ENCODE measurements at places on chromosomes 1 and 21.

DNA sequence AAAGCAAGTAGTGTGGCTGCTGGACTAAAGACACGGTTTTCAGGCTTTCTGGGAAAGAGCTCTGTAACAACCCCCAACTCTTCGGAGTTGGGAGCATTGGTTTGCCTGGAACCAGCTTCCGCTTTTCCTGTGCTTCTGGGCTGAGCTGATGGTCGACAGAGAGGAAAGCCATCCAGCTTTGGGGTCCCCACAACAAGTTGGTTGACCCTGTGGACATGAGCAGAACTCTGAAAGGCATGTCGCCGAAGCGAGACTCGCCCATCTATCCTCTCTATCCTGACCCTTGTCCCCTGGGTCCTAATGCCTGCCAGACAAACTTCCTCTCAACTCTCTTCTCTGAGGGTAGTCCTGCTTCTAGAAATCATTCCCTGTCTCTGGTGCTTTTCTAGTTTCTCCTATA, 31.9 kb upstream of the FCGR2A start:
- DNase-seq = no peak

DNA sequence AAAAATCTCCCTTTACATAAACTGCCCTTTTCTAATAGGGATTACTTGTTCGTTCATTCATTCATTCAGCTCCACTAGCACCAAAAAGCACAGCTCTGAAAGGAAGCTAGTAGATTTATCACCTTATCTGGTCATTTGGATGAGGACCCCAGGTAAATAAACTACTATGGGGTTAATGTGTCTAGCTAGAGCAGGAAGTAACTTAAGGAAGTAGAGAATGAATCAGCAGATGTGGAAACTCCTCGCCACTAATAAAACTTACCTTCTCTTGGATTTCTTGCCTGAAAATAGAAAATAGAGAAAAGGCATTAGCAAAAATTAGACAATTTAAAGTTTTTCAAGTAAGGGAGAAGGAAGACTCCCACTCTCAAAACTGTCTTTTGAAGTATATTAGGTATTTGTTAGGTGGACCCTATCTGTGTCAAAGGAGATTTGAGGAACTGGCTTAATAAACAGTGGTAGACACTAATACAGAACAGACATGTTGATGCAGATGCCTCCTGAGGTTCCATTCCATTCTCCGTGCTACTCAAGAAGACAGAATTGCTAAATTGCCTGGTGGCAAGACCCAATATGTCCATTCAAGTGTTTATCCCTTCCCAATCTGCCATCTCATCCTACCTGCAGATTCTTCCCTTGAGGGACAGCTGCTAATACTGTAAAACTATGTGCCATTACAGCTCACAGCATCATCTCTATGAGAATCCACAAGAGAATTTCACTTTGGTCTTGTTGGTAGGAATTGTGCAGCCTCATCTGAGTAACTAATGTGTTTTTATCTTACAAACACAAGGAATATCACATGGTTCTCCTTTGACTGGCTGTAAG, 14.9 kb downstream of the SELL start:
- no peak for DNase-seq

- DNase-seq = no peak
These were observed 295.2 kb downstream of the NEGR1 start for GRCh38 chr1:71987181-71987580.

DNA sequence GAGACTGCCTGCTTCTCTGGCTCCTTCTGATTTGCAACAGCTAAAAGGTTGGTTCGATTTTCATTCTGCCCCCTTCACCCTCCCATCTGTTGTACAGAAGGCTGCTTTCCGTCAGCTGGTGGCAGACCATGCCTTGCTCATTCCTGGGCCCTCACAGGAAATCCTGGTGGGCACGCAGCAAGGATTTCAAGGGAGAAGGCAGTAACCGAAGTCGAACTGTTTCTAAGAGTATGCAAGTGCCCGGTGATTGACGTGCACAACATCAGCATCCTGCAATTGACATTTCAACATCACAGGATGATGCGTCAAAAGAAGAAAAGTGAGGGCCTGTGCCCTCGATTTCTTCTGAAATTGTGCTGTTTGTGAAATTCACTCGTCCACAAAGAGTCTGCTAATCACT, 83.8 kb downstream of the PLPP3 start:
- DNase-seq = no peak

DNA sequence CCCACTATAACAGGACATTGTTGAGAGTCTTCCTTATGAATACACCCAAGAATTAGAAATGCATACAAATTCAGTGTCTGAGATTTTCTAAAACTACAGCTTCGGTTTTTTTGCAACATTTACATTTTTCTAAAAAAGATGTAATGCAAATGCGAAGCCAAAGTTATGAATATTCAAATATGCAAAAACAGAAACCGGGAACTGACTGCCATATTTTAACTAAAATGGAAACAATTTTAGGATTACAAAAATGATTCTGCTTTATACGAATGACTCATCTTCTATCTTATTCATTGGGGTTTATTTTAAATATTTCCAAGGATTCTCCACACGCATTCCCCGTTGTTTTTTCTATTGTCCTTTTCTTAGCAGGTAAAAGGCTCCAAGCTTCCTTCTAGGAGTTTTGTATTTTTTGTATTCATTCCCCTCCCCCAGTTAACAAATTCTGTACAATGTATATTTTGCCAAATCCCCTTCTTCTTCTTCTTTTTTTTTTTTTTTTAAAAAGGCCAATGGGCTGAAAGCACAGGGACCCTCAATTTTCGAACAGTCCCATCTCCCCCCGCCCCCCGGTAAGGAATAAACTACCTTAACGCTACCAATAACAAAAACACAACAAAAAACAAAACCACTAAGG, 1.0 kb downstream of the ARPC5 start:
- DNase-seq = no peak

GRCh38 chr1:4149831-4150230, 249.8 kb upstream of the C1orf174 start:
- DNase-seq = no peak

DNA sequence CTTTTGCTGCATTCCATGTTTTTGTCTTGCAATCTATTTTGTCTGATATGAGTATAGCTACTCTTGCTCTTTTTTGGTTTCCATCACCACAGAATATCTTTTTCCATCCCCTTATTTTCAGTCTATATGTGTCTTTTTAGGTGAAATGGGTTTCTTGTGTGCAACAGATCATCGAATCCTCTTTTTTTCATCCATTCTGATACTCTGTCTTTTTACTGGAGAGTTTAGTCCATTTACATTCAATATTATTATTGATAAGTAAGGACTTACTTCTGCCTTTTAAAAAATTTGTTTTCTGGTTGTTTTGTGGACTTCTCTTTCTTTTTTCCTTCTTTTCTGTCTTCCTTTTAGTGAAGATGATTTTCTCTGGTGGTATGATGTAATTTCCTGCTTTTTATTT, 64.6 kb upstream of the CD55 start:
- no peak for DNase-seq

GRCh38 chr1:55309053-55309452, 93.9 kb upstream of the USP24 start:
- DNase-seq = no peak

DNA sequence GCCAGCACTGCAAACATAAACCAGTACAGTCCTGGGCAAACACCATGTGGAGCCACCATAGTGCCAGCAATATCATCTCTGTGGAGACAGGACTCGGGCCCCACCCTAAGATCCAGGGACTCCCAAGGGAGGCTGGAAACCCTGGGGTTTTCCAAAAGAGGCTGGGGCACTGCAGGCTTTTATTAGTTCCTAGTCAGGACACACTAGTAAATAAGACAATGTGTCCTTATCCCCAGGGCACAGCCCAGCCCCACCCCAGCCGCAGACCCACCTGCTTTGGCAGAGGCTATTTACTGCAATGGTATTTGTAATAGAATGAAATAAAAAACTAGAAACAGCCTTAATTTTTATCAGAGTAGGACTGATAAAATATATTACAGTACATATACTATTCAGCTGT, 486 bp upstream of the GJB3 start:
- no peak for DNase-seq

DNA sequence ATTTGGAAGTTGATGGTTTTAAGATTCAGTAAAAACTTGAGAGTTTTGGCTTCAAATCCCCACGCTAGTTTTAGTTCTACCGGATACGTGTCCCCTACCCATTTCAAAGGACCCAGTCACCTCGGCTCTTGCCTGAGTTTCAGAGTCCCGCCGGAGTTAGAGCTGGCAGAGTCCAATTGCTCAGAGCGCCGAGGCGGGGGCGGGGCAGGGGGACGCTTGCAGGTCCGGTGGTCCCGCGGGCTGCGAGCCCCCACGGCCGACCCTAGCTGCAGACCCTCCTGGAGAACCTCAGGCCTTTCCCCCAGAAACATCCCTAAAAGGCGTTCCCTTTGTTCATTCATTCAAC, 765 bp upstream of the VPS45 start:
- no peak for DNase-seq

DNA sequence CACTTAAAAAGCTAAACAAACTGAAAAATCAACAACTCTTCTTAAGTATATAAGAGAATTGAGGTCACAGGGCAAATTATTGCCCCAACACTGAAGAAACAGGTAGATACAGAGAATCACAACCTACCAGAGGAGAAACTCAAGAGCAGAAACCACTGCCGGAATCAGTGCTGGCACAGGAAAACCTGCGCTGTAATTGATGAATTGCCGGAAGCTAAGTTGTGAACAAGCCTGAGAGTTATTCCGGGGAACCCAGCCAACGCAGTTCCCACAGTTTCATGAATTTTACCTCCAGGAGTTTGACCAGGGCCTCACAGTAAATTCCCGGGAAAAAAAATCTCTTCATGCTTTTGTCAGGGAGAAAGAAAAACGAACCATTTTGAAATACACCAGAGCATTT, 657.1 kb upstream of the BRINP3 start:
- DNase-seq = no peak

DNA sequence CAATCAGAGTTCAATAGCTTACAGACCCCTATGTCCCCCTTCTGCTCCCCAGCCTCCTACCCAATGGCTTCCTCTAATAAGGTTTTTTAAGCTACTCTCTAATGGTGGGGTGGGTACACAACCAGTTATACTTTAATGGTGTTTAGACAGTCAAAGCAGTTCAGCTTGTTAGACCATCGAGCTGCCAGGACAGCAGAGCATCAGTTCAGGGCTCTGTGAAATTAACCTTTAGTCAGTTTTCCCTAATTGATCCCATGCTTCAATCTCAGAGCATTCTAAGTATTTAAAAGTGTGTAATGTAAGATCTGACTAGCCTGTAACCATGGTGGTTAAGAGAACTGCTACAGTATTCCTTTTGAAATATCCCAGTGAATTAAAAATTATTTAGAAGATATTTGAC, 107.2 kb upstream of the ZNF644 start:
- no peak for DNase-seq

- DNase-seq = no peak
These were observed 39.5 kb downstream of the TENT5C start for GRCh38 chr1:117645343-117645742.

DNA sequence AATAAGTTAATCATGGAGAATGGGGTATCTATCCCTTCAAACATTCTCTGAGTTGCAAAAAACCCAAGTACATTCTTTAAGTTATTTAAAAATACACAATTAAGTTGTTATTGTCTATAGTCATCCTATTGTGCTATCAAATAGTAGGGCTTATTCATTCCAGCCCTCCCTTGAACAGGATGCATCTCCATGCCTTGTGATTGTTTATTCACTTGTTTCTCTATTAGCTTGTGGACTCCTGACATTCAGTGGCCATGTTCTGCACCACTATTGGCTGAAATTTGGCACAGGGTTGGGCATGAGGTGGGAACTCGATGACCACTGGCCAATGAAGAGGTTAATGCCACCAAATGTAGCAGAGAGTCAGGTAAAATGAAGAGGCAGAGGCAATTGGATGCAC, 272.8 kb downstream of the TNR start:
- DNase-seq = no peak

DNA sequence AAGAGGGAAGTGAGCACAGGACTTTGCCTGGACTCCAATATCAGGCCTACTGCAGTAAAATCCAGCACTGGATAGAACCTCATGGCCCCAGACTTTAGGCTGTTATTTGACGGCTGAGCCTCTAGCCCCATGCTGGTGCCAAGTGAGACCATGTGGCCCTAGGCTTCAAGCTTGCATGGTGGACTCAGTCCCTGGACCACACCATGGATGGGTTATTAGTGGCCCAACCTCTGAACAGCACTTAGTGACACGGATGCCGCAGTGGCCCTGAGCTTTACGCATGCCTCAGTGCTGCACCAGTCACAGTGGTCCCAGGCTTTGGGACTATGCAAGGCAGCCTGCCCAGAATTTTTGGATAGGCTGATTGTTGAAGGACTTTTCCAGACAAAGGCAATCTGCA, 13.0 kb downstream of the IFI44L start:
- no peak for DNase-seq

- DNase-seq = no peak
These were observed 25.2 kb downstream of the VN1R5 start for GRCh38 chr1:247281001-247281574.

- no peak for DNase-seq
These were observed 49.9 kb downstream of the CBS start for GRCh38 chr21:43025636-43026180.

- no peak for DNase-seq
These were observed at the start of gene FABP3 for GRCh38 chr1:31373056-31373896. Gene FABP3, minus strand, starts transcription at chr1:31373076. Its CDS starts 62 bp downstream, at chr1:31373014.

GRCh38 chr1:44640200-44640853, 34.0 kb downstream of the TMEM53 start:
- no peak for DNase-seq

GRCh38 chr21:31455506-31455905, 111.4 kb upstream of the TIAM1 start:
- DNase-seq = no peak

- DNase-seq = no peak
These were observed 231.1 kb upstream of the RUNX1 start for GRCh38 chr21:35280231-35280630.

DNA sequence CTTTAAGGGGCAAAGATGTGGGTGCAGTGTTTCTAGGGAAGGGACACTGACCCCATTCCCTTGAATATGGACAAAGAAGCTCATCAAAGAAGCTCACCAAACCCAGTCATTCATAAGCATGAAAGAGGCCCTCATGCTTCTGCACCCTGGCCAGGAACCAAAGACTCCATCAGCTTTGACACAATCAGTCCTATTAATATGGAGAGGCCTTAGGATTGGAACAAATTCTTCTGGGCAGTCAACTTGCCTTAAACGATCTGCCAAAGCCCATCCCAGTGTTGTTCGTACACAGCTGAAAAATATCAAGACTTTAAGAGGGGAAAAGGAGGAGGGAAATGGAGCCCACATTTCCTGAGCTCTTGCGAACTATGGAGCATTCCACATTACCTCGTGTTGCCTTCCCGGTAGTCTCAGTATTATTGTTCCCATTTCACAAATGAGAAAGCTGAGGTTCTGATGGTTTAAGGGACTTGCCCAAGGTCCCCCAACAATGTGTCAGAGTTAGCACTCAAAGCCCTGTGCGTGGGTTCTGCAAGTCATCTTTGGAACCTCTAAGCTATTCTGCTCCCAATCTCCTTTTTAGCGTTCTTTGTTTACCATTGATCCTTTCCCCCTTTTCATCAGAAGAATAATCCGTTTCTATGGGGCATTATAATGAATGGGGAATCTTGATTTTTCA, 161.9 kb downstream of the ZBTB18 start:
- DNase-seq = no peak
